ENCODE measurements at places on chromosomes 6 and 20.

- DNase-seq, result no peak
These were observed 24.4 kb downstream of the MAP1LC3A start for GRCh38 chr20:34582911-34583310.

DNA sequence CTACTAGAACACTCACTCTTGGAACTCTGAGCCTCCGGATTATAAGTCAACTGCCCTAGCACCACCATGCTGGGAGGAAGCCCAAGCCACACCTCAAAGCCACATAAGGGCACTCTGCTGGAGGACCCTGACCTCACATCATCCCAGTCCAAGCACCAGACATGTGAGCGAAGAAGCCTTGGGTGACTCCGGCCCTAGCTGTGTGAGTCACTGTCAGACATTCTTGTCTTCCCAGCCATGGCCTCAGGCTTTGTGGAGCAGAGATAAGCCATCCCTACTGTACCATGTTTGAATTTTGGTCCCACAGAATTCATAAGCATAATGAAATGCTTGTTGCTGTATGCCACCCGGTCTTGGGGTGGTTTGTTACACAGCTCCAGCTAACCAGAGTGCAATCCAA, 247.7 kb downstream of the SOD2 start:
- DNase-seq, result no peak

DNA sequence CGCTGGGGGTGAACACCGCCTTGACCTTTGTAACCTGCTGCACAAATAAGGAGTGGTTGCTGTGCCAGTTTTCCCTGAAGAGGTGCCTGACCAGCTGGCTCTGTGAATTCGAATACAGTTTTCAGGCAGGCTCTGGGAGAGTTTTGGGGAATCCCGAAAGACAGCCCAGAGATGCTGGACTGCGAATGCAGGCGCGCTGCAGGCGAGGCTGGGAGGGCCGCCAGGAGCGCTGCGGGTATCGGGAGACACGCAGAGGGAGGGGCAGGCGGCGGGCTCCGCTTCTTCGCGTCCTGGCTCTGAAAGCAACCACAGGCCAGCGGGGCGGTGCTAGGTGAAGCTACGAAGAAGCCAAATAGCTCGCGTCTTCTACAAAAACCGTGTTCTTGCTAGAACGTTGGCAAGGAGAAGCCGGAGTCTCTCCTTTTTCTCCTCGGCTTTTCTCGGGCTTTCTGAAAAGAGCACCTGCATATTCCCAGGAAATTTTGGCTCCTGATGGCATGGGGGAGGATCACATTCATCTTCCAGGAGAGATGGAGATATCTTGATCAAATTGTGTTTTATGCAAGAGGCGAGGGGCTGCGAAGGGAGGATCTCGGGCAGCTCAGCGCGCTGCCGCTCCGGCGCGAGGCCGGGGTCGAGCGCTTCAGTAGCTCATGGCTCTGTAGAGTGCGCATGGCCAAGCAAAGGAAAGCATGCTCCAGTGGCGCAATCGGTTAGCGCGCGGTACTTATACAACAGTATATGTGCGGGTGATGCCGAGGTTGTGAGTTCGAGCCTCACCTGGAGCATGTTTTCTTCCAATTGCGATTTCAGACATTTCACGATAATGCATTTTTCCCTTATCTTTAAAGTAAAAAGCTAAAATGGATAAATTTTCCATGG, 158.1 kb upstream of the ZNF184 start:
- DNase-seq, result no peak

GRCh38 chr6:15995493-15995892, 133.4 kb upstream of the MYLIP start:
- no peak for DNase-seq
